GM23338 (cell line): ENCODE measurements at places on chromosomes 2 and 18.

GRCh38 chr2:218478544-218478943, 59.6 kb downstream of the VIL1 start:
- no peak for DNase-seq

GRCh38 chr18:50523165-50523564, 36.7 kb upstream of the MAPK4 start:
- DNase-seq = peak; percentile 3

DNA sequence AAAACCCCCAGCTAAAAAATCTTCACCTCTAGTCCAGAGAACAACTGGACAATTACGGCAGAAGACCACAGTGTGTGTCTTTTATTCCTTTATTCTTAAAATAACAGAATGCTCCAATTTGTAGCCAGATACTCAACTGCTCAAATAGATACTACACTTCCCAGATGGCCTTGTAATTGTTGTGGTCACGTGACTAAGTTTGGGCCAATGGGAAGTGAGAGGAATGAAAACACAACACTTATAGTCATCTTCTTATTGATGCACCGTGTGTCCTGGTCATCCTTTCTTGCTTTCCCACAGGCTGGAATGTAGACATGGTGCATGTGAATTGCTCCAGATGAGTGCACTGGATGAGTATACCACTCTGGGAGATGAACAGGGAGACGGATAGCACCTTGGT, 145.1 kb downstream of the CDC42EP3 start:
- DNase-seq = no peak

DNA sequence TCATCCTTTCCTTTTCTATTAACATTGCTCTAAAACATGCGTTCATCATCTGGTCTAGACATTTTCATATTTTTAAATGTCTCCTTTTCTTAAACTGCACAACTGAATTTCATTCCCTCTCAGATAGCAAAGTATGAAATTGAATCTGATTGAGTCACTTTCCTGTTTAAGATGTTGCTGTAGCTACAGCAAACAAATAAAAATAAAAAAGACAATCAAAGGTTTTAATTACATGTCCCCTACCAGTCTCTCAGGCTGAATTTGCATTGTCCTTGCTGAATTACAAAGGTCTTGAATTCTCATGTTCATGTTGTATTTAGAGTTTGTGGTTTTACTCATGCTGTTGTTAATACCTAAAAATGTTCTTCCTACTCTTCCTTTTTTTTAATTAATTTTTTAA, 537.9 kb upstream of the LRATD1 start:
- no peak for DNase-seq

- DNase-seq = no peak
Observed at GRCh38 chr2:9445089-9445488, 21.6 kb downstream of the CPSF3 start.

DNA sequence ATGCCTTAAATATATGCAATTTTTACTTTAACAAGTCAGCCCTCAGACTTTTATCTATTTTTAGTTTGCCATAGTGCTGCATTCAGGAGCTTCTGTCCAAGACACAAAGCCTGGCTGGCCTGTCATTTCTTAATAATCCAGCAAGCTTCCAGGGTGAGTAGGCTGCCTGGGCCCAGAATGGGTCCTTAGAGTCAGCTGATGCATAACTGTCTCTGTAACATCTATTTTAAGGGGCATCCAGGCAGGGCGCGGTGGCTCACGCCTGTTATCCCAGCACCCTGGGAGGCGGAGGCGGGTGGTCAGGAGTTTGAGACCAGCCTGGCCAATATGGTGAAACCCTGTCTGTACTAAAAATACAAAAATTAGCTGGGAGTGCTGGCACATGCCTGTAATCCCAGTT, 11.8 kb upstream of the GNLY start:
- no peak for DNase-seq

DNA sequence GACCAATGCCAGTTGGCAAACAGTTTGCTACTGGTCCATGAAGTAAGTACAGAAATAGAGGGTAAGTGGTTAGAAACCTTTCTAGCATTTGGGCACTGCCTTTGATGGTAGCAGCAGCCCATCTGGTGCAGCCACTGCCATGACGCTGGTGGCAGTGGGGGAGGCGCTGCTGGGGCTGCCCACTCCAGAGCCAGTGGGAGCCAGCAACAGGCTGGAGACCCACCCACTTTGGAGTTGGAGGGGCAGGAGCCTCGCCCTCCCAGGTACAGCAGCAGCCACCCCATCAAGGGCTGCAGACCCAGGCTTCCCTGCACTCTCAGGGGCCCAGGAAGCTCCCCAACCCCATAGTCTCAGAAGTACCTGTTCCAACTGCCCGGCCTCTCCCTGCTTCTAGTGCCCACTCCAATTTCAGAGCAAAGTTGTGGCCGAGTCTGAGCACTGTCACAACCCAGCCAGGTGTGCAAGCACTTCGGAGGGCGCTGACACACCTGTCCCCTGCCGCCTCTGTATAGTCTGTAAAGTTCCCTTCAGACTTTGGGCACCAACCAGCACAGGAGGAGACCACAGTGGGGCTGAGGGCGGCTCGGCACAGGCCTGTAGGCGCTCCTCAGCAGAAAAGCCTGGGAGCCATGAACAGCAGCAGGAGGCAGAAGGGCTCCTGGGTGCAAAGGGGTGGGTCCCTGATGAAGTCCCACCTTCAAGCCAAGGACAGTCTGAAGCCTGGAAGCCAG, 125.6 kb upstream of the CCDC150 start:
- no peak for DNase-seq

GRCh38 chr2:133270550-133270949, 297.7 kb downstream of the NCKAP5 start:
- DNase-seq = no peak

- no peak for DNase-seq
Observed at GRCh38 chr2:45288532-45289417, 279.5 kb upstream of the SIX2 start.

DNA sequence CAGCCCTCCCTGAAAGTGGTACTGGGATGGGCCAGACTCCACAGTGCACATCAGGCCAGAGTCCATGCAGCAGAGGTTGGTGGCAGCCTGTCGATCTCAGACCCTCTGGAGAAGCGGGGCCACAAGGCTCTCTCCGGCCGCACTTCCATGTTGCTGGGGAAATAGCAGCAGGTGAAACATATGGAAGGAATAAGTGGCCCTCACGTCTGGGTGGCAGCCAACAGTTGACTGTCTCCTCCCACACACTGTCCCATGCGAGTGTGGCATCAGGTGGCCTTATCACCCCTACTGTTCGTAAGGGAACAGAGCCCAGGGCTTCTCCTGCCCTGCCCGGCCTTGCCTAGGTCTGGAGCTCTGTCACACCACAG, 58.1 kb upstream of the FOSL2 start:
- DNase-seq = no peak

GRCh38 chr2:233706720-233707119, 6.0 kb upstream of the UGT1A5 start:
- DNase-seq = no peak

- DNase-seq = no peak
Observed at GRCh38 chr2:176768185-176768584, 444.4 kb upstream of the HNRNPA3 start.

- DNase-seq = no peak
Observed at GRCh38 chr2:88654714-88655113, 27.4 kb upstream of the EIF2AK3 start.

GRCh38 chr18:58152891-58153290, 108.9 kb downstream of the NEDD4L start:
- DNase-seq = no peak

- DNase-seq = no peak
Observed at GRCh38 chr2:119856469-119856901, 96.8 kb downstream of the PTPN4 start.

- no peak for DNase-seq
Observed at GRCh38 chr2:14524041-14524802, 108.3 kb upstream of the LRATD1 start.

GRCh38 chr18:9743200-9744016, 35.3 kb downstream of the RAB31 start:
- peak; percentile 32 for DNase-seq

GRCh38 chr18:36805105-36805504, 23.7 kb downstream of the TPGS2 start:
- no peak for DNase-seq
